ENCODE measurements at places on chromosomes 13 and 19.

- no peak for DNase-seq
Observed at GRCh38 chr13:35157143-35157755, 215.2 kb downstream of the NBEA start.

- DNase-seq = no peak
Observed at GRCh38 chr19:45424191-45425058, 708 bp upstream of the ERCC1 start.

DNA sequence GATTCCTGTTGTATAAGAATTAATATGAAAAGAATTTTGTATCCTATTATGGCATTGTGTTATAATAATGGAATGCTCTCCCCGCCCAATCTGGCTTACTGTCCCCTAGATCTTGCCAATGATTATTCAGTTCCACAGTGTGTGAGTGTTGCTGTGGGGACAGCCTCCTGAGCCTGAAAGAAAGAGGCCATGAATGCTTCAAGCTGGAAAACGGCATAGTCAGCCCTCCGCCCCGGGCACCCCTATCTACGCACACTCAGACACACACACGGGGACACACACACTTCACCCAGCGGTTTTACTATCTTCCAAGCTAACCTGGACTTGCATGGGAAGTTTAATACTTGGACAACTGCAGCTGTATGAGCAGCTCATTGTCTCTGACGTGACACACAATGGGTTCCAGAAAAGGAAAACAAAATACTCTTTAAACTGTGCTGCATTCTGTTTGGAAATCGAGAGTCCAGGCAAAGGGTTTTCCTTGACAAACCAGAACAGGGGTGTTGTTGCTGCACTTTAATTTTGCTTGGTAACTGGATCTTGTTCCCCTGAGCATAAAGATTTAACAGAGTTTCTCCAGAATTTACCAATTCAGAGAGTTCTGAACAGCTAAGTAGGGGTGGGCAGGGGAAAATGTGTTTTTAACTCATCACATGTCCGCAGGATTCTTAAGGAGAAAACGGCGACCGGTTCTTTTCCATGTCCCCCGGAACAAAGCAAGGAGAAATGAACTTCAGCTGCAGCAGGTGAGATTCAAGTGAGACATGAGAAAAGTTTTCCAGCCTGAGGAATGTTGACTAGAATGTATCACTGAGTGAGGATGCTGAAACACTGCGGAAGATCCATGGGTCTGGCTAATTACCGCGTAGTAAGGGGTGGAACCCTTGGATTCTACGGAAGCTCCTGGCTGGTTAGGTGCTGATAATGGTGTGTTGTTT lies 472.9 kb downstream of the FOXO1 start:
- DNase-seq = no peak

- no peak for DNase-seq
Observed at GRCh38 chr13:85808811-85809210, 9.6 kb upstream of the SLITRK6 start.

- DNase-seq = no peak
Observed at GRCh38 chr19:48254529-48254970, 1.2 kb downstream of the CARD8 start.

- DNase-seq = no peak
Observed at GRCh38 chr13:40619479-40619814, 47.0 kb downstream of the FOXO1 start.

GRCh38 chr13:41746259-41746658 lies 214.7 kb downstream of the VWA8 start:
- no peak for DNase-seq

DNA sequence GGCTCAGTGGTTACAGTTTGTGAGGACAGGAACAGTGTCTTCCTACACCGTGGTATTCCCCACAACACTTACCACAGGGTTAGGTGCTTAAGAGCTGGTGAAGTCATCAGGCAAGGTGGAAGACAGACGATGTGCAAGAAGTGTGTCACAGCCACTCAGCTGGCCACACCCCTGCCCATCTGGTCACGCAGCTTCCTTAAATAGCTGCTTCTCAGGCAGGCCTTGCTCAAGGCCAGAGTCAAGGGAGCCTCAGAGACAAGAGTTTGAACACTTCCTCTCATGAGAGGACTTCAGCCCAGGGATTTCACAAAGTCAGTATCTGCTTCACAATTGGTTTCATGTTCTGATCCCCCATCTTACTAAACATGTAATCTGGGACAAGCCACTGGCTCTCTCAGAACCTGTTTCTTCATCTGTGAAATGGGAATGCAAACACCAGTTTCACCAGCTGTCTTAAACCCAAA lies 80.3 kb upstream of the FRY start:
- DNase-seq = no peak

DNA sequence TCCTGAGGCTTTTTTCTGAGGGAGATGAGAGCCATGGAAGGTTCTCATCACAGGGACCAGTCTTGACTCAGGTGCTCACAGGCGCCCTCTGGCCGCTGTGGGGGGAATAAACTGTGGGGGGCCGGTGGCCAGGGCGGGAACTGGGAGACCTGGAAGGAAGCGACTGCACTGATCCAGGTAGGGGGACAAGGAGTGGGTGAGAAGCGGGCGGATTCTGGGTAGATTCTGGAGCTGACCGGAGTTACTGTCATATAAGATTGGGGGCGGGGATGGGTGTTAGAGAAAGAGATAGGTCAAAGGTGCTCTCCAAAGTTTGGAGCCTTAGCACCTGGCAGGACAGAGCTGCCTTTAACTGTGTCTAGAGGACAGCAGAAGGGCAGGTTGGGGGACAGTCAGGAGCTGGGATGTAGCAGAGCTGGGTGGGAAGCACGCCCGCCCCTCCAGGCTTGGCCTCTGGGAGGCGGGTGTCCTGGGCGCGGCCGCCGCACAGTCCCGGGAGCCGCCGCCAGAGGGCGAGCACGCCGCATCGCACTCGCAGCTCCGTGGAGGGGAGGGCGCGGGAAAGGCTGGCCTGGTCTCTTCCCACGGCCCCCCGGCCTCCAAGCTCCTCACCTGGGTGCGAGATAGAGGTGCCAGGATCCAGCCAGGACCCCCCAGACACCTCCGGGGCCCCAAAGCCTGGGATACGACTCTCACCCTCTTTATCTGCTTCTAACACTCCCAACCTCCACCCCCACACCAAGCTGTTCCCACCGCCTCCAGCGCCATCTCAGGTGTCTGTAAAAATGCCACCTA lies 4.2 kb upstream of the DAND5 start:
- DNase-seq = peak; percentile 43

Data from NCI-H1048 (cell line).